AG10803 (cell line): ENCODE measurements at places on chromosomes 13 and 19.

DNA sequence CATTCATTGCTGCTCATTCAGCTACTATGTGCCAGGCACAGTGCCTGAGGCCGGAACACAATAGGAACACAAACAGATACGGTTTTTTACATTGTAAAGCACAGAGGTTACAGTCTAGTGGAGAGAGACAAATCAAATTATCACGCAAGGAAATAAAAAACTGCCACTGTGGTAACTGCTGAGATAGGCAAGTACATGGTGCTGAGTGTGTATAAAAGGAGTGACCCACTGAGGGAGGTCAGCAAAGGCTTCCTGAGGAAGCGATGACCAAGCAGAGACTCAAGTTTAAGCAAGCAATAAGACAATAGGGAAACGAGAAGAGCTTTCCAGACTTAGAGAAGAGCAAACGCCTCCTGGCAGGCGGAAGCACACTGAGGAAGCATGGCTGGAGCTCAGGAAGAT, 56.4 kb downstream of the NUFIP1 start:
- peak; percentile 36 for DNase-seq

GRCh38 chr19:32020538-32020937, 324.9 kb upstream of the ZNF507 start:
- DNase-seq = no peak

DNA sequence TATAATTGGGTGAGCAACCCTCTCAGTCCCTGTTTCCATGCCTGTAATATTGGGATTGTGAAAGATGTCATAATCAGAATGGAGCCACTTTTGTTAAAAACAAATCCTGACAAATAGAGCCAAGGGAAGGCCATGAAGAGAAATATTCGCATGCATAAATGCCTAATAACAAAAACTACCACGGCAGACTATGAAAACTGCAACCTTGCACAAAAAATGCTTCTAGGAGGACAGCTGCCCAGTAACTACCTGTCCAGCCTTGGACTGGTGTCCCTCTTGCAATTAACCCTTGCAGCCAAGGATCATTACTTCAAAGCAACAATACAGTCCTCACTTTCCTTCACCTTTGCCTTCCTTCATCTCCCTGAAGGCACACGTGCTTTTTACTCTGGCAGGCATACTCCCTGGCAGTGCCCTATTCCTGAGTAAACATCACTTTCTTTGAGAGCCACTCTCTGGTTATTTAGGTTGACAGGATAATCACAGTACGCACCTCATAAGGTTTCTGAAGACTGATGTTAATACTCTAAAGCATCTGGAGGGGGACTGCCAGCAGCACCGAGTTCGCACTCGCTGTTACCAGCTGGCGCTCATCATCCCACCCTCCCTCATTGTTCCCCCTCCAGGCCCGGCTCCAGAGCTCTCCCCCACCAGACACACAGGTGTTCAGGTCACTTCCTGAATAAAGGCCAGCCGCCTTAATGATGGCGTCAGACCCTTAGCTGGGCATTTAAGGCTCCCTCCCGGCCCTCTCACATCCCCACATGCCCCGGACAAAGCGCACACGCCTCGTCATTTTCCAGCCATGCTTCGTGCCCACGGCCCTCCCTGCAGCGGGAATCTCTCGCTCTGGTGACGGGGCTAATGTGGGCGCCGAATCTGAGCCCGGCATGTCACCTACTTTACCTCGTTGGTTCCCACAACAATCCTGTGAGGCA, 57.3 kb downstream of the CDADC1 start:
- no peak for DNase-seq

GRCh38 chr19:1074544-1075283, 7.7 kb downstream of the ARHGAP45 start:
- DNase-seq = no peak

DNA sequence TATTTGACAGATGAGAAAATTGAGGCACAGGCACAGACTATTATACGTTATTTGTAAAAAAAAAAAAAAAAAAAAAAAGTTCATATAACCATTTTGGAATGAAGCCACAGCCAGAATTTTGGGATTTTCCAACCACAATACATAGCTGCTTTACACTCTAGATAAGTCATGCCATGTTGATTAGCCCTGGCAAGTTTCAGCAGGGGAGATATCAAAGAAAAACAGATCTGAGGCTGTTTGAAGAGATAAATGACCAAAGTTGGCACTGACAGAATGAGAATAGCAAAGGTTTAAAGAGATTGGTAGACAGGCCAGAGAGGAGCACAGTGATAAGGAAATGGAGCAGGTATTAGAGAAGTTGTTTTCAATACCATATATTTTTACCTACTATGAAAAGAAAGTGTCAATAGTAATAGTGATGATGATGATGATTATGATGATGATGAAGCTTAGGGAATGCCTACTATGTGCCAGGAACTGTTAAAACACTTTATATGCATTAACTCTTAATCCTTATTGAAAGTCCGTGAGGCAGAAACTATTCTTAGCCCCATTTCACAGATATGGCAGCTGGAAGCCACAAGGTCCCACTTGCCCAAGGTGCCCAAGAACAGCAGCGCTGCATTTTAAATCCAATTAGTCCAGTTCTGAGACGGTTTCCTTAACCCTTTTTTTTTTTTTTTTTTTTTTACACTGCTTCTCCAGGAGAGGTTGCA, 105.5 kb downstream of the MBNL2 start:
- DNase-seq = no peak

- no peak for DNase-seq
These were observed 34.0 kb upstream of the ZNF507 start for GRCh38 chr19:32311371-32311770.

DNA sequence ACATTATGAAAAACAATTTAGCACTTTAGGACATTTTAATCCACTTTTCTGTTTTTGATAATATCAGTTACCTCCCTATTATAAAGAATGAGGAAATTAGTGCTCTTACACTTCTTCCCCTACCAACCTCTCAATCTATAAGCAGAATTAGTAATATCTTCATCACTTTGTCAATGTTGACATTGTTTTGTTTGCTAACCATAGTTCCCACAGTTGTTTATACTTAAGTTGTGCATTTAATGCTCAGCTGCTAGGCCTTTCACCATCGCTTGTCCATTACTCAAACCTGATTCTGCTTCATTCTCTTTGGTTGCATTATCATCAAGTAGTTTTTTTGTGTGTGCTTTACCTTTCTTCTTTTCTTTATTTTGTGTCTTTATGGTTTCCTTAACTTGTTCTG, 132.1 kb downstream of the CDK8 start:
- DNase-seq = no peak

GRCh38 chr13:110563463-110563774, 1.9 kb upstream of the RAB20 start:
- DNase-seq = no peak

- DNase-seq = no peak
These were observed 721.5 kb upstream of the KLHL1 start for GRCh38 chr13:70829748-70830147.

GRCh38 chr13:99207511-99207910, 6.9 kb downstream of the UBAC2 start:
- no peak for DNase-seq

DNA sequence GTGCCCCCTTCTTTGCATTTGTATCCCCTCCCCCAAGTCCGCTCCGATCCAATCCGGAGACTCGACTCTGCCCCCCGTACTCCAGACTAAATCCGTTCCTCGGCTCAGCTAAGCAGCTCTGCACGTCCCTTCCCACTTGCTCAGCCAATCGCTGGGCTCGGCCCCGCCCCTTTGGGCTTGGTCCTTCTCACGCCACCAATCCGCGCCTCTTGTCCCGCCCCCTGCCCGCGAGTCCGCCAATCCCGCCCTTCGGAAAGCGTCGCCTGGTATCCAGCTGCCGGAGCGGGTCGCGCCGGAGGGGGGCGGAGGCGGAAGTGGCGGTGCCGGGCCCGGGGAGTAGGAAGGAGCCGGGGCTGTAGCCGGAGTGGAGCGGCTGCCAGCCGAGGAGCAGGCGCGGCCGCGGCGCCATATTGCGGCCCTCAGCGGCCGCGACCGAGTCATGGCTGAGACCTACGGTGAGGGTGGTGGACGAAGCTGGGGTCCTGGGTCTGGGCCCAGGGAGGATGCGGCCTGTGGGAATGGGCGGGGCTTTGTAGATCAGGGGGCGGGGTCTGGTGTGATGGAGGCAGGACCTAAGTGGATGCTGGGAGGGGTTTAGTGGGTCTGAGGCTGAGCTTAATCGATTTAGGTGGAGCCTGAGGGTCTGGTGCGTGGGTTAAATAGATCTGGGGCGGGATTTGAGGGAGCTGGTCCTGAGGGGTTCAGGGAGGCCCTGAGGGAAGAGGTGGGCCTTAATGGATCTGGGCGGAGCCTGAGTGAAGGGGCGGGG, at the start of gene RAB4B:
RAB4B (plus strand) TSS at position 311 of the 769 bp plus-strand sequence; CDS start at position 440, 129 bp downstream.
- DNase-seq = peak; percentile 100

DNA sequence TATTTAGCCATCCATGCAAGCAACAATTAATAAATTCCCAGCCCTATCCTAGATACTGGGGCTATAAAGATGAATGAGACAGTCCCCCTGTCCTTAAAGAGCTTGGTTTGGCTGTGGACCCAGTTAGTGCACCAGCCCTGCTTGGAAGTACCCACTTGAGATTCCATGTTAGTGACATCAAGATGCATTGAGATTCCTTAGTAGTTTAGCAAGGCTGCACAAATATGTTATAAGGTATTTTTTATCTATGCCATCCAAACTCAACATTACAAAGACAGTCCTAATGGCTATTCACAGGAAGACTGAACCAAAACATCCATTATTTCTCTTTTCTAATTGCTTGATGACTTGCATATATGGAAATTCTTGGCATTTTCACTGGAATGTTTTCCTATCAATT, 48.8 kb upstream of the RAP2A start:
- peak; percentile 78 for DNase-seq

DNA sequence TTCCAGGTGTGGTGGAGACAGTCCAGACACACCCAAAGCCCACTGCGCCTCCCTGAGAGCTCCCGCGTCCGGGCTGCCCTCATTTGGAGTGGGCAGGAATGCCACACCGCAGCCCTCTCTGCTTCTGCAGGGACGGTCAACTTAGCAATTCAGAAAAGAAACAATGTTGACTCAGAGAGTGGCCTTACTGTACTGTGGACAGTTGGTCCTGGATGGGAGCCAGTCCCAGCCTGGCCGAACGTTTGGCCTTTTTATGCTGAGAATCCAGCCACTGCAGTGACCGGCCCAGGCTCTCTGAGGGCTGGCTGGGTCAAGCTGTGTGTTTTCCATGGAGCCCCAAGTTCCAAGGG, 7.2 kb downstream of the GAS6 start:
- DNase-seq = no peak

GRCh38 chr13:105871768-105872167, 663.7 kb downstream of the EFNB2 start:
- no peak for DNase-seq

- no peak for DNase-seq
These were observed 31.2 kb upstream of the ANKRD10 start for GRCh38 chr13:110945928-110946570.

GRCh38 chr13:111228262-111229144, 91.9 kb upstream of the TEX29 start:
- no peak for DNase-seq

DNA sequence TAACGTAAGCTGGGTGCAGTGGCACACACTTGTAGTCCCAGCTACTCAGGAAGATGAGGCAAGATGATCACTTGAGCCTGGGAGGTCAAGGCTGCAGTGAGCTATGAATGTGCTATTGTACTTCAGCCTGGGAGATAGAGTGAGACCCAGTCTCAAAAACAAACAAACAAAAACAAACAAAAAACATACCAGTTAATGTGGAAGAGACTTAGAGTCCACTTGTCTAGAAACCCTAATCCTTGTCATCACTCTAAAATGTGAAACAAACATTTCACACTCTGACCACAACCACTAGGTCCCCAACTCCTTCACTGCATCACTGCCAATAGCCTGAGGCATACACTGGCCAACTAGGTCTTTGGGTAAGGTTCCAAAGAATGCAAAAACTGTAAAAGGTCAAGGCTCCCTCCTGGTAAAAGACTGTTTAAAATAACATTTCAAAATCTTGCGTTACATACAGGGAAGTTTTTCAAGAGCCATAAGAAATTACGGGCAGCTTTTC, 28.6 kb upstream of the CYP2B6 start:
- DNase-seq = peak; percentile 16

DNA sequence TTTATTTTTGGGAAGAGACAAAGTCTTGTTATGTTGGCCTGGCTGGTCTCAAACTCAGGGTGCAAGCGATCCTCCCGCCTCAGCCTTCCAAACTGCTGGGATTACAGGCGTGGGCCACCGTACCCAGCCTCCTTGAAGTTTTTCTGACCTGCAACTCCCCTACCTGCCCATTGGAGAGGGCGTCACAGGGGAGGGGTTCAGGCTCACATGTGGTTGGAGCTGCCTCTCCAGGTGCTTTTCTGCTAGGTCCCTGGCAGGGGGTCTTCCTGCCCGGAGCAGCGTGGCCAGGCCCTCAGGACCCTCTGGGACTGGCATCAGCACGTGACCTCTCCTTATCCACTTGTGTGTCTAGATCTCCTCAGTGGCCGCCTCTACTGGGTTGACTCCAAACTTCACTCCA, 27.2 kb downstream of the LDLR start:
- DNase-seq = no peak

DNA sequence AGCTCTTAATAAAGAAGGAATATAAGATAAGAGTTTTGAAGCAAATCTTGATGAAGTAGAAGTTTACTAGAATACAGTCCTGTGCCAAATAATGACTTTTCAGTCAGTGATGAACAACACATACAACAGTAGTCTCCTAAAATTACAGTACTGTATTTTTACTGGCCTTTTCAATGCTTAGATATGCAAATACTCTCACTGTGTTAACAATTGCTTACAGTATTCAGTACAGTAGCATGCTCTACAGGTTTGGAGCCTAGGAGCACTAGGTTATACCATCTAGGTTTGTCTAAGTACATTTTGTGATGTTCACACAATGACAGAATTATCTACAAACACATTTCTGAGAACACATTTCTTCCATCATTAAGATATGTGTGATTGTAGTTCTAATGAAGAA, 316.7 kb upstream of the KLHL1 start:
- no peak for DNase-seq

DNA sequence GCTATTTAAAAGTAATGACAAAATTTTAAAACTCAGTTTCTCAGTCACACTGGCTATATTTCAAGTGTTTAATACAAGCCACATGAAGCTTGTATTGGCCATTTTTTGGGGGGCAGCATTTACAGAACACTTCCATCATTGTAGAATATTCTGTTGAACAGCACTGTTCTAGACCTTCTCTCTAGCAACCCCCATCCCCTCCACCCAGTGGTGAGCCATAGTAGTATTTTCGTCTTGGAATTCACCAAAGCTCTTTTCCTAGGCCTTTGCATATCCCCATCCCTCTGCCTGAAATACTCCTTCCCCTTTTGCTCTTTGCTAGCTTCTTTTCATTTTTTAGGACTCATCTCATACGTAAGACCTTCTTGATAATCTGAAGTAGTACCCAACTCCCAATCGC, 99.5 kb downstream of the ZC3H13 start:
- no peak for DNase-seq

DNA sequence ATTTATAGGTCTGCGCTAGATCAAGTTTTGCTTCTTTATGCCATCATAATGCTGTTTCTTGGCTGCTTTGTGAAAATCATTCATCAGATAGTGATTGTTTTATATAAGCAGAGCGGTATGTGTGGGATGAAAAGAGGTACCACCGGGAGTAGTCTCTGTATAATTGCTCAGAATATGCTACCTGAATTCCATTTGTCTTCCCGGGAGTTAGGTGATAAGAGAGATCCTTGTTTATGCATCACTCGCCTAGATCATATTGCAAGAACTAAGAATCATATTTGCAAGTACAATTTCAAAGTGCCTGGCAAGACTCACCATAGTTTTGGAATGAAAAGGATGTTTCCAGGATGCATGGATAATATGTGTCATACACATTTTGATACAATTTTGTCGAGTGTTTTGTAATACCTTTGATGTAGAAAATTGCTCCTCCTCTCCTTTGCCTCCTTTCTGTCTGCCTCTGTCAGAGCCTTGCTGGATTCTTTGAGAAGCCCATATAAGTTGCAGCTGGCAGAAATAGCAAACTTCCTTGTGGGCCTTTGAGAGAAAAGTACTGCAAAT, 1306.0 kb upstream of the SLC10A2 start:
- DNase-seq = no peak
